ENCODE measurements at places on chromosomes 16 and 17.

GRCh38 chr16:47976636-47977210, 179.1 kb downstream of the ABCC12 start:
- no peaks in the 10 kb centered on the region for H3K36me3 ChIP-seq
- no peak for DNase-seq
- no peak overlapping the region for H3K4me3 ChIP-seq
- H3K27me3 ChIP-seq = peaks cover 2% of the 10 kb centered on the region

- peaks cover 42% of the 10 kb centered on the region for H3K36me3 ChIP-seq
- H3K27ac ChIP-seq = no peak overlapping the region
- DNase-seq = no peak
- H3K4me1 ChIP-seq = peaks cover 3% of the 10 kb centered on the region
- H3K4me3 ChIP-seq = peak overlapping the region; percentile 13
These were observed 39.7 kb downstream of the B9D1 start for GRCh38 chr17:19322861-19323260.

DNA sequence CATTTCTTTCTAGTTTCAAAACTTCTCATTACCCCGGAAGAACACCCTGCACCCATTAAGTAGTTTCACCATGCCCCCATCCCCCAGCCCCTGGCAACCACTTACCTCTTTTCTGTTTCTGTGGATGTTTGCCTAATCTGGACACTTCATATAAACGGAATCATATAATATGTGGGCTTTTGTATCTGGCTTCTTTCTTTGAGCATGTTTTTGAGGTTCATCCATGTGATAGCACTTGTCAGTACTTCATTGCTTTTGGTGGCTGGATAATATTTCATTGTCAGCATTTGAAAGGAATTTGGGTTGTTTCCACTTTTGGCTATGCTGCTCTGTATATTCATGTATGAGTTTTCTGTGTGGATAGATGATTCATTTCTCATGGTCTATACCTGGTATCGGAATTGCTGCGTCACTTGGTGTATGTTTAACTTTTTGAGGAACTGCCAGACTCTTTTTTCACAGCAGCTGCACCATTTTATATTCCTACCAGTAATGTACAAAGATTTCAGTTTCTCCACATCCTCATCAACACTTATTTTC, 30.0 kb upstream of the SLC5A10 start:
- peaks cover 14% of the 10 kb centered on the region for H3K36me3 ChIP-seq
- no peak overlapping the region for H3K27ac ChIP-seq
- no peak overlapping the region for H3K4me3 ChIP-seq
- no peak for DNase-seq
- no peaks in the 10 kb centered on the region for H3K4me1 ChIP-seq

DNA sequence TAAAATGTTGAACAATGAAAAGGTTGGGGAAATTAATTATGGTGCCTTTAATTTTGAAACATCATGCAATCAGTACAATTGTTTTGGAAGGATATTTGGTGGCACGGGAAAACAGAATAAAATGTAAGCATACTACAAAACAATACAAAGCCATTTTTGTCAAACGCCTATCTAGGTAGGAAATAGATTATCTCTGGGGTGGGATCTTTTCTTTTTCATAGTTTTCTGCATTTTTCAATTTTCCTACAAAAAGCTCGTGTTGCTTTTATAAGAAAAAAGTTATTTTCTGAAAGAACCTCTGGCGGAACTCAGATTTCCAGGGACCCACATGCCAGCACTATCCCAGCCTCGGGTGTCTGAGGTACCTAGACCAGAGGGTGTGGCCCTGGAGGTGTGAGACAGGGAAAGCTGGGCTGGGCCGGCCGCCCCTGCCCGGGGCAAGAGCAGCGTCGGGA, 961 bp upstream of the MAP3K3 start:
- DNase-seq = no peak
- peaks cover 11% of the 10 kb centered on the region for H3K27me3 ChIP-seq
- H3K4me3 ChIP-seq = peak overlapping the region; percentile 85
- peaks cover 4% of the 10 kb centered on the region for H3K36me3 ChIP-seq
- peak overlapping the region; percentile 25 for H3K27ac ChIP-seq

GRCh38 chr17:60154616-60155426, 5.0 kb downstream of the CA4 start:
- H3K27ac ChIP-seq = no peak overlapping the region
- no peak for DNase-seq
- H3K36me3 ChIP-seq = peaks cover 10% of the 10 kb centered on the region
- no peak overlapping the region for H3K4me3 ChIP-seq
- peaks cover 20% of the 10 kb centered on the region for H3K27me3 ChIP-seq
- peaks cover 12% of the 10 kb centered on the region for H3K4me1 ChIP-seq

DNA sequence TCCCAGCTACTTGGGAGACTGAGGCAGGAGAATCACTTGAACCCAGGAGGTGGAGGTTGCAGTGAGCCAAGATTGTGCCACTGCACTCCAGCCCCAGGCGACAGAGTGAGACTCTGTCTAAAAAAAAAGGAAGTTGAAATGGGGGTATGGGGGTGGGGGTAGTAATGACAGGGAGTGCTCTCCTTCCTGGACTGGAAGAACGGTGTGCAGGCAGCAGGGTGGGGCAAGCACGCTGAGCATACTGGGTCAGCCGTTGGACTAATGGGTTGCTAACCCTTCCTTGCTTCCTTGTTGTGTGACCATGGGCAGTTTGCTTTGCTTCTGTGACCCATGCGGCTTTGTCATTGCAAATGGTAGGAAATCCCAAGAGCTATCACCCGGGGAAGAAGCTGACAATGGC, 16.5 kb downstream of the KATNIP start:
- H3K27me3 ChIP-seq = peaks cover 6% of the 10 kb centered on the region
- H3K4me1 ChIP-seq = peaks cover 10% of the 10 kb centered on the region
- H3K27ac ChIP-seq = no peak overlapping the region
- H3K4me3 ChIP-seq = no peak overlapping the region

- no peaks in the 10 kb centered on the region for H3K36me3 ChIP-seq
- H3K27ac ChIP-seq = no peak overlapping the region
- peaks cover 5% of the 10 kb centered on the region for H3K4me1 ChIP-seq
- DNase-seq = no peak
These were observed 324.7 kb downstream of the BCAS3 start for GRCh38 chr17:61002316-61002736.

DNA sequence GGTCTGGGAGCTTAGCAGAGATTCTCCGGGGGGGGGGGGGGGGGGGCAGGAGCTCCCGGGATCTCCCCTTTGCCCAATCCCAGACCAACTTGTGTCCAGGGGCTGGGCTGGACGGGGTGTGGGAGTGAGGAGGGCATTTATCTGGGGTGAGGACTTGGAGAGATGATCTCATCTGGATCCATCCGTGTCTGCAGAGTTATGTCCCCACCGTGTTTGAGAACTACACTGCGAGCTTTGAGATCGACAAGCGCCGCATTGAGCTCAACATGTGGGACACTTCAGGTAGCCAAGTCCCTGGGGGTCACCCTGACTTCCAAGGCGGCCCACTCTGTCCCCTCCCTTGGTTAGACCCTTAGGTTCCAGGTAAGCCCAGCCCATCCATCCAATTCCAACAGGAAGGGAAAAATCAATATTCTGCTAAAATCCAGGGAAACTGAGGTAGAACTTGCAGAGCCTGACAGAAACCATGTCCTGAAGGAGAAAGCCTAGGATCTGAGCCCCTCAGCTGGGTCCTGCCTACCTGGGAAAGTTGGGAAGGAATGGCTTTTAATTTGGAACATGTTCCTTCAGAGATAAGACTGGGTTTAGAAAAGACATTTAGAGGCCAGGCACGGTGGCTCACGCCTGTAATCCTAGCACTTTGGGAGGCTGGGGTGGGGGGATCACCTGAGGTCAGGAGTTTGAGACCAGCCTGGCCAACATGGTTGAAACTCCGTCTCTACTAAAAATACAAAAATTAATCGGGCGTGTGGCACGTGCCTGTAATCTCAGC, 921 bp downstream of the RND2 start:
- peak overlapping the region; percentile 91 for H3K4me3 ChIP-seq
- H3K27ac ChIP-seq = no peak overlapping the region
- peaks cover 4% of the 10 kb centered on the region for H3K36me3 ChIP-seq

- H3K27ac ChIP-seq = no peak overlapping the region
- no peaks in the 10 kb centered on the region for H3K4me1 ChIP-seq
- H3K27me3 ChIP-seq = no peaks in the 10 kb centered on the region
- H3K4me3 ChIP-seq = no peak overlapping the region
These were observed 89.0 kb downstream of the SALL1 start for GRCh38 chr16:51062039-51062438.

DNA sequence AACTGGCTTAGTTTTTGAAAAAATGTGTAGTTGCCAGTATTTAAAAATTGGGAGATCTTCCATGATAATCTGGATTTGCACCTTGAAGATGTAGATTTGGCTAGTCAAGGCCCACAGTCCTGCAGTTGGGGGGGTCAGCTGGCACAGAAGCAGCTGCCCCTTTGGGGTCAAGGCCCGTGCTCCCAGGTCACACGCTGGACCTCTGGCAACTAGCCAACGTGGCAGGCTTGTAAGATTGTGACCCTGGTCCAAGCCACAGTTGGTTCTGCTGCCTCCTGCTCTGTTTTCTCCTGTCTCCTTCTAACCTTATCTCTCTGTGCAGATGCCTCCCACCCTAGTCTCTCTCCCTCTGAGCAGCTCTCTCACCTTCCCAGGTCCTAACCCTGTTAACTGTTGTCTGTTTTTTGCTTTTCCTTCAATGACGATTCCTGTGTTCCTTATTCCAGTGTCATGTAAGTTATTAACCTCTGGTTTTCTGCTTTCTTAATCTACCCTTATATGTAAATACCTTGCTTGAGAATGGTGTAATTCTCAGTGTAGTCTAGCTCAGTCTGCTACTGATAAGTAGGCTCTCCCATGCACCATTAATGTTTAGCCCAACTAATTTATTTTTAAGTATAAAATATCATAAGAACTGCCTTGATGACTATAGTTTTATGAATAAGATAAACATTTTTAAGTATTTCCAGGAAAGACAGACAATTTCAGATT, 27.9 kb downstream of the CLEC16A start:
- no peak overlapping the region for H3K27ac ChIP-seq
- no peaks in the 10 kb centered on the region for H3K27me3 ChIP-seq

- DNase-seq = no peak
- H3K36me3 ChIP-seq = no peaks in the 10 kb centered on the region
- no peak overlapping the region for H3K27ac ChIP-seq
- no peaks in the 10 kb centered on the region for H3K4me1 ChIP-seq
These were observed 151.3 kb upstream of the IRX3 start for GRCh38 chr16:54437921-54438320.

GRCh38 chr17:70276906-70277305, 107.6 kb downstream of the KCNJ2 start:
- no peaks in the 10 kb centered on the region for H3K36me3 ChIP-seq
- no peak overlapping the region for H3K4me3 ChIP-seq
- DNase-seq = no peak
- no peak overlapping the region for H3K27ac ChIP-seq
- peaks cover 3% of the 10 kb centered on the region for H3K27me3 ChIP-seq

DNA sequence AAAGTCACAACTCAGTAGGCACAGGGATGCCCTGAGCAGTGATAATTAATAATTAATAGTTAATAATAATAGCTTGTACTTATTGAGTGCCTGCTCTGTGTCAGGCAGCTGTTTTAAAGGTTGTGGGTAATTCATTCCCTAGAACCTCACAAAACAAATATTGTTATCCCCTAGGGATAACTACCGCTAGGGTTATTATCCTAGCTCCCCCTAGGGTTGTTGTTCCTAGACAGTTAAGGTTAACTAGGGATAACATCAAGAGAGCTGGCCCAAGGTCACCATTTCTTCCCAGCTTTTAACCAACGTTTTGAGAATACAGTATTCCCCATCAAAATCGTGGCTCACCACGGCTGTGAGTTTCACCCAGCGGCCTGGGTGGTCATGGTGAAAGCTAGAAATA, 180.1 kb downstream of the PRKCB start:
- no peak overlapping the region for H3K4me3 ChIP-seq
- H3K4me1 ChIP-seq = peaks cover 5% of the 10 kb centered on the region
- no peaks in the 10 kb centered on the region for H3K36me3 ChIP-seq
- no peak overlapping the region for H3K27ac ChIP-seq

GRCh38 chr16:82895843-82896242, 269.1 kb downstream of the CDH13 start:
- no peak for DNase-seq
- H3K27me3 ChIP-seq = peaks cover 3% of the 10 kb centered on the region
- H3K27ac ChIP-seq = no peak overlapping the region
- H3K36me3 ChIP-seq = no peaks in the 10 kb centered on the region
- no peak overlapping the region for H3K4me3 ChIP-seq

GRCh38 chr17:50114849-50115357, 15.1 kb downstream of the SAMD14 start:
- H3K27me3 ChIP-seq = peaks cover 24% of the 10 kb centered on the region
- H3K36me3 ChIP-seq = peaks cover 26% of the 10 kb centered on the region
- no peak overlapping the region for H3K27ac ChIP-seq
- H3K4me3 ChIP-seq = peak overlapping the region; percentile 4
- peak; percentile 49 for DNase-seq

DNA sequence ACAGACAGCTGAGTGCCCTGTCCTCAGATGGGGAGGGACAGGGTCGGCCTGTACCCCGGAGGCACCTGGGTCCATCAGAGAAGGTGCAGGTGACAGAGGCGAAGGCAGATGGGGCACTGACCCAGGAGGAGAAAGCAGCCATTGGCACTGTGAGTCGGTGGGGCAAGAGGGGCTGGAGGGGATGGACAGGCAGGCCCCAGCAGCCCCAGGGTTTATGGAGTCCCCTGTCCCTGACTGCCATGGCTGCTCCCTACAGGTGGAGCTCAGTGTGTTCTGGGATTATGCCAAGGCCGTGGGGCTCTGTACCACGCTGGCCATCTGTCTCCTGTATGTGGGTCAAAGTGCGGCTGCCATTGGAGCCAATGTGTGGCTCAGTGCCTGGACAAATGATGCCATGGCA, 32.1 kb downstream of the ANKRD40 start:
- H3K27ac ChIP-seq = no peak overlapping the region
- no peaks in the 10 kb centered on the region for H3K36me3 ChIP-seq
- H3K4me1 ChIP-seq = no peaks in the 10 kb centered on the region
- H3K27me3 ChIP-seq = no peaks in the 10 kb centered on the region
- no peak overlapping the region for H3K4me3 ChIP-seq

- H3K36me3 ChIP-seq = peaks cover 9% of the 10 kb centered on the region
- peaks cover 13% of the 10 kb centered on the region for H3K4me1 ChIP-seq
- H3K27ac ChIP-seq = peak overlapping the region; percentile 74
These were observed 555 bp upstream of the NCBP3 start for GRCh38 chr17:3846437-3847164.

DNA sequence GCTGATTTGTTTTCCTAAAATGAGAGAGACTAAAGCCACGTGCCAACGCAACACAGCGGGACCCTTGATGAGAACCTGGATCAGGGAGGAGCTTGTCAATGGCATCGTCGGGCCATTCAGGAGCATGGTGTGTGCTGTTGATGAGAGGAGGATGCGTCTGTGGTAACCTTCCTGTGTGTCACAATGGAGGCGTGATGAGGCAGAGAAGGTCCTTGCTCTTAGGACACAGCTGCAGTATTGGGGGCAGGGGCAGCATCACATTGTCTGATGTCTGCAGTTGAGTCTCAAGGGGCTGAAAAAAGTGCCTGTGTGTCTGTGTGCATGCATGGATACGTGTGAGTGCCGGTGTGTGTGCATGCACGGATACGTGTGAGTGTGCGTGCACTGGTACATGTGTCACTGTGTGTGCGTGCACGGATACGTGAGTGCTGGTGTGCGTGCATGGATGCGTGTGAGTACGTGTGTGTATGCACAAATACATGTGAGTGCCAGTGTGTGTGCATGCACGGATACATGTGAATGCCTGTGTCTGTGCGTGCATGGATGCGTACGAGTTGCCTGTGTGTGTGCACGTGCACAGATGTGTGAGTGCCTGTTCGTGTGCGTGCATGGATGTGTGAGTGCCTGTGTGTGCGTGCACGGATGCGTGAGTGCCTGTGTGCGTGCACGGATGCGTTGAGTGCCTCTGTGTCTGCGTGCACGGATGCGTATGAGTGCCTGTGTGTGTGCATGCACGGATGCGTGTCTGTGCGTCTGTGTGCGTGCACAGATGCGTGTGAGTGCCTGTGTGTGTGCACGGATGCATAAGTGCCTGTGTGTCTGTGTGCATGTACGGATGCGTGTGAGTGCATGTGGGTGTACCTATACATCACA, 39.3 kb downstream of the BAIAP2 start:
- peak overlapping the region; percentile 38 for H3K27ac ChIP-seq
- H3K4me3 ChIP-seq = peak overlapping the region; percentile 37
- peaks cover 20% of the 10 kb centered on the region for H3K27me3 ChIP-seq

Measured in endothelial cell (in vitro differentiated cells).